ENCODE measurements at places on chromosomes 7 and 10.

- no peak for DNase-seq
Observed at GRCh38 chr7:77839919-77840318, 41.3 kb downstream of the PHTF2 start.

DNA sequence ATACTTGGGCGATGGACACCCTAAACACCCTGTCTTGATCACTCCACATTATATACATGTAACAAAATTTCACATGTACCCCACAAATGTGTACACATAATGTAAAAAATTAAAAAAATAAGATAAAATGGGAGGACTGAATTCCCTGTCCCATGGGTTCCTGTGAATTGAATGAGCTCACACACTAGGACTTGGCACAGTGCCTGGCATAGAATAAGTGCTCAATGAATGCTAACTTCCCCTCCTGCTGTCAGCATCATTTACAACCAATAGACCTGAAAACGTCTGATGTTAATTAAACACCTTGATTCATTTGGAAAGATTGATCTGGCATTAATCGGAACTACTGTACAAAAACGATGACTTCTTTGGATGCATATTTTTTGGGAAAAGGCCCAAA, 117.3 kb upstream of the ZNF438 start:
- DNase-seq: no peak

DNA sequence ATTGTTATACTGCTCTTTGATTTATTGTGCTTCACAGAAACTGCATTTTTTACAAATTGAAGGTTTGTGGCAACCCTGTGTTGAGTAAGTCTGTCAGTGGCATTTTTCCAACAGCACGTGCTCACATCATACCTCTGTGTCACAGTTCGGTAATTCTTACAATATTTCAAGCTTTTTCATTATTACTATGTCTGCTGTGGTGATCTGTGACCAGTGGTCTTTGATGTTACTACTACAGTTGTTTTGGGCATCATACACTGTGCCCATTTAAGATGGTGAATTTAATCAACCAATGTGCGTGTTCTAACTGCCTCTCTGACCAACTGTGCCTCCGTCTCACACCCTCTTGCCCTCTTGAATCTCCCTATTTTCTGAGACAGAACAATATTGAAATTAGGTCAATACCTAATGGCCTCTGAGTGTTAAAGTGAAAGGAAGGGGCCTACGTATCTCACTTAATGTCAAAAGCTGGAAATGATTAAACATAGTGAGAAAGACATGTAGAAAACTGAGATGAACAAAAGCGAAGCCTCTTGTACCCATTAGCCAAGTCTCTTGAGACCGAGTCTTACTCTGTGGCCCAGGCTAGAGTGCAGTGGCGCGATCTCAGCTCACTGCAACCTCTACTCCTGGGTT, 20.2 kb upstream of the ASL start:
- no peak for DNase-seq

- no peak for DNase-seq
Observed at GRCh38 chr10:75935650-75936400, 504.4 kb downstream of the LRMDA start.

- no peak for DNase-seq
Observed at GRCh38 chr10:86583983-86584382, 62.4 kb upstream of the WAPL start.

DNA sequence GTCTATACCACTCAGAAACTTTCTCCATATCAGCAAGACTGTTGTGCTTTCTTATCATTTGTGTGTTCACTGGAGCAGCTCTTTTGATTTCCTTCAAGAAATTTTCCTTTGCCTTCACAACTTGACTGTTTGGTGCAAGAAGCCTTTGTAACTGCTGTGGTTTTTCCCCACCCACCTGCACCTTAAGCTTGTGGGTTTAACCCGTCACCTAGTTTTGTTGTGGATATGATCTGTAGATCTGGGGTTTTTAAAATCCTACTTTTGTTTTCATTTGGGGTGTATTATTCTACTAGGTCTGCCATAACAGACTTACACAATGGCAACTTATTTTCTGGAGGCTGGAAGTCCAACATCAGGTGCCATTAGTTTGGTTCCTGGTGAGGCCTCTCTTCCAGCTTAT, 30.5 kb upstream of the CHST3 start:
- no peak for DNase-seq

DNA sequence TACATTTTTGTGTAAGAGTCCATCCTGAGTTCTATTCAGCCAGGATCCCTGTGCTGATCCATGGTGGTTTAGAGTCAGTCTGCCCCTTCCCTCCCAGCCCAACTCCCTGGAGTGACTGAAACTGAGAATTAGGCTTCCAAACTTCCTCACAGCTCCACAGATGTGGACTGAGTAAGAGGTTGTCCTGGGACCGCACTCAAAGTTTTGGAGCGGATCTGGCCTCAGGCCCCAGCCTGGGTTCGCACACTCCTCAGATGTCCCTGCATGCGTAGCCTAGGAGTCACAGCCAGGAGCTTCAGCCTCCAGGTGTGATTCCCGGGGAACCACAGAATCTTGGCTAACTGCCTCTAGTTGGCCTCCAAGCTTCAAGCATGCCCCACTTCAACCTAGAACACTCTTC, 218.1 kb downstream of the C7orf25 start:
- no peak for DNase-seq

DNA sequence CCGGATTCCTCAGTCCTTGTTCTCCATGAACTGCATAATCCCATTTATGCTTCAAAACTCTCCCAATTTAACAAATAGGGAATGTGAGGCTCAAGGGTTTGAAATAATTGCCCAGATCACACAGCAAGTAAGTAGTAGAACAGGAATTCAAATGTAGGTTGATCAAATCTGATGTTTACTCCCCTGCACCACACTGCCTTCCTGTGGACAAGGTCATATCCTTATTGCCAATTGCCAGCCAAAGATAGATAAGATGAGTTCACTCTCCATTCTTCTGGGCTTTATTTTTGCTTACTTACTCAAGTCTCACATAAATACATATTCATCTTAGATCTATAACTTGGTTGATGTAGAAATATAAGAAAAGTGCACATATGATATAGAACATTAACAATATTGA, 435.2 kb upstream of the ETV1 start:
- no peak for DNase-seq

Measured in globus pallidus (tissue), 1 donor.